ENCODE measurements at places on chromosomes 3 and 15. TPM values are rescaled to one million over a fixed set of nuclear protein-coding genes. Genes with fewer than 3 reads are reported as not detected.

GRCh38 chr3:118808723-118809122, 225.9 kb downstream of the IGSF11 start:
- H3K27ac ChIP-seq: no peak overlapping the region
- DNase-seq: no peak
- H3K4me3 ChIP-seq: no peak overlapping the region
- no peaks in the 10 kb centered on the region for H3K36me3 ChIP-seq
- H3K4me1 ChIP-seq: peaks cover 5% of the 10 kb centered on the region

Gene CDCP1
- total RNA-seq: 15.3 TPM

Gene ANKUB1
- not detected for total RNA-seq

Gene DCP1A
- total RNA-seq: 38.3 TPM
